ENCODE measurements at places on chromosomes 12 and 14. TPM values are rescaled to one million over a fixed set of nuclear protein-coding genes. Genes with fewer than 3 reads are reported as not detected.
A peak's percentile ranks its signal among the peaks of the same experiment; 100 is the strongest.

DNA sequence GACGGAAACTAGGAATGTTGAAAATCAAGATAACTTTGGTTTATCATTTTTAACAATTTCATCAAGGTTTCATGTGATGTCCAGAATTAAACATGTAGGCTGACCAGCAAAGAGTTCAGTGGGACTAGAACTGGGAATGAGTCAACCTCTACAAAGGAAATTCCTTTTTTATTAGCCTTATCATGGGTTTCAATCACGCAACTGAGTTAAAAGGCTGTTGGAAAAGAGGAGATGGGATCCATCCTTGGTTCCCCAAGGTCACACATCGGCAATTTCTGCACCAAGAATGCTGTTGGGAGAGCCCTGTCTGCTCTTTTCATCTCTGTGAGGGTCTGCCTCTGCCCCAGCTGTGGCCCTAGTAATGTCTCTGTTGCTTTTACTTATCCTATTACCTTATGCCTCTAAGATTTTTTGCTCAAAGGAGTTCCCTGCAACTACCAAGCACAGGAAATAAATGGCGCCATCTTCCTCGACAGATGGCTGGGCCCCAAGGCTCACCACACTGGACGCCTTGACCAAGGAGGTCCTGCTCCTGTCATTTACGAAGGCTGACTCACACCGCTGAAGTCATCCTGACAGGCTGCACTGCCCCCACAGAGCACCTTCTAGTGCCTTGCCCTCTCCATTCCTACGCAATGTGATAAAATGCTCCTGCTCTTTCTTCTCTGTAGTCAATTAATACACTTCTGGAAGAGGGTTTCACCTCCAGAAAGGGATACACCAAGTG, 367.4 kb downstream of the GXYLT1 start:
- no peaks in the 10 kb centered on the region for H3K4me1 ChIP-seq
- H3K27me3 ChIP-seq: no peaks in the 10 kb centered on the region
- H3K27ac ChIP-seq: no peak overlapping the region
- H3K36me3 ChIP-seq: no peaks in the 10 kb centered on the region
- no peak for DNase-seq

- no peak for DNase-seq
- no peaks in the 10 kb centered on the region for H3K27me3 ChIP-seq
- no peak overlapping the region for H3K4me3 ChIP-seq
- no peaks in the 10 kb centered on the region for H3K4me1 ChIP-seq
- no peak overlapping the region for H3K27ac ChIP-seq
- H3K36me3 ChIP-seq: no peaks in the 10 kb centered on the region
Observed at GRCh38 chr14:79836577-79836976, 374.7 kb downstream of the DIO2 start.

Gene SART3
- total RNA-seq: 20.7 TPM

Gene KRT80
- total RNA-seq: 0.48 TPM

- peak overlapping the region; percentile 96 for H3K27ac ChIP-seq
- no peaks in the 10 kb centered on the region for H3K36me3 ChIP-seq
- peaks cover 24% of the 10 kb centered on the region for H3K4me1 ChIP-seq
- DNase-seq: no peak
- no peaks in the 10 kb centered on the region for H3K27me3 ChIP-seq
Observed at GRCh38 chr12:20366776-20367409, 1.4 kb upstream of the PDE3A start.

- H3K4me1 ChIP-seq: no peaks in the 10 kb centered on the region
- DNase-seq: no peak
- no peak overlapping the region for H3K4me3 ChIP-seq
Observed at GRCh38 chr14:36215217-36215598, 38.7 kb upstream of the PTCSC3 start.

DNA sequence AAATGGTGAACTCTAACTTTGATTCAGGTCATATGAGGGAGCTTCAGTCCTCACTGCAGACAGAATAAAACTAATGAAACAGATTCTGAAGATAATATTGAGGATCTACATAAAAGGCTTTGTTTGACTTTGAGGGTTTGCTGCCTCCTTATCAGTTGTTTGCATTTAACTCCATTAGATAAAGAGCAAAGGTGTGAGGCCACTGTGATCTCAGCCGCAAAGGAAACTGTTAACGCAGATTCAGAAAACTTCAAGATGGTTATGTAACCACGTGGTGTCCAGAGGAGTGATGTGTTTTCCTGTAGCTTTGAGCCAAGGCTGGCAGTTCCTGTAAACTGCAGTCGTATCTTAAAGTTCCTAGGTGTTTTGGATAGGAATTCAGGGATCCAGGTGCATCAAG, 67.8 kb downstream of the METTL25 start:
- no peaks in the 10 kb centered on the region for H3K4me1 ChIP-seq
- H3K27me3 ChIP-seq: no peaks in the 10 kb centered on the region
- H3K36me3 ChIP-seq: no peaks in the 10 kb centered on the region
- H3K27ac ChIP-seq: no peak overlapping the region
- no peak overlapping the region for H3K4me3 ChIP-seq

Gene LRTM2
- total RNA-seq: not detected

DNA sequence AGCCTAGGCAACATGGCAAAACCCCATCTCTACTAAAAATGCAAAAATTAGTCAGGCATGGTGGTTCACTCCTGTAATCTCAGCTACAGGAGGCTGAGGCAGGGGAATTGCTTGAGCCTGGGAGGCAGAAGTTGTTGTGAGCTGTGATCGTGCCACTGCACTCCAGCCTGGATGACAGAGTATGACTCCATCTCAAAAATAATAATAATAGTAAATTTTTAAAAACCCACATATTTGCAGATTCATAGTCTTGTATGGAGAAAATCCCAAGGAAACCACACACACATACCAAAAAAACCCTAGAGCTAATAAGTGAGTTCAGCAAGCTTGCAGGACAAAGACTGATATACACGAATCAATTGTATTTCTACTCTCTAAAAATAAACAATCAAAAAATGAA, 19.0 kb upstream of the MTHFD1 start:
- no peaks in the 10 kb centered on the region for H3K36me3 ChIP-seq
- H3K4me1 ChIP-seq: no peaks in the 10 kb centered on the region
- H3K27ac ChIP-seq: no peak overlapping the region
- no peaks in the 10 kb centered on the region for H3K27me3 ChIP-seq

DNA sequence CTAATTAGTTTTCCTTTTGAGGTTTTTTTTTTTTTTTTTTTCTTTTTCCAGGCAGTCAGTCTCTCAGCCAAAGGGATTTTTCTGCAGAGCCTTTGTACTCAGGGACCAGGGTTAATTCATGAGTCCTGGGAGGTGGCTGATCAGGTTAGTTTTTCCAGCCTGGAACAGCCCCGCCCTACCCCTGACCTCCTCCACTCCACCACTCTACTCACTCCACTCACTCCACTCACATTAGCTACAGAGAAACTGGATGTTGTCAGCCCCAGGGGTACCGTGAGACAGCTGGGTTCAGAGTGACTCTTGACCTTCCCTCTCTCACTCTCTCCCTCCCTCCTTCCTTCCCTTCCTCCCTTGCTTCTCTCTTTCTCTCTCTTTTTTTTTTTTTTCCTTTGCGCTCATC, 161.0 kb downstream of the CRADD start:
- peaks cover 10% of the 10 kb centered on the region for H3K4me1 ChIP-seq
- H3K27me3 ChIP-seq: no peaks in the 10 kb centered on the region
- no peaks in the 10 kb centered on the region for H3K36me3 ChIP-seq
- no peak overlapping the region for H3K4me3 ChIP-seq

GRCh38 chr12:10075451-10075850, 23.3 kb downstream of the CLEC1A start:
- DNase-seq: no peak
- H3K27ac ChIP-seq: no peak overlapping the region
- no peak overlapping the region for H3K4me3 ChIP-seq
- H3K27me3 ChIP-seq: no peaks in the 10 kb centered on the region
- H3K36me3 ChIP-seq: peaks cover 48% of the 10 kb centered on the region

Gene POTEM
- total RNA-seq: not detected

Gene CCDC175
- not detected for total RNA-seq

DNA sequence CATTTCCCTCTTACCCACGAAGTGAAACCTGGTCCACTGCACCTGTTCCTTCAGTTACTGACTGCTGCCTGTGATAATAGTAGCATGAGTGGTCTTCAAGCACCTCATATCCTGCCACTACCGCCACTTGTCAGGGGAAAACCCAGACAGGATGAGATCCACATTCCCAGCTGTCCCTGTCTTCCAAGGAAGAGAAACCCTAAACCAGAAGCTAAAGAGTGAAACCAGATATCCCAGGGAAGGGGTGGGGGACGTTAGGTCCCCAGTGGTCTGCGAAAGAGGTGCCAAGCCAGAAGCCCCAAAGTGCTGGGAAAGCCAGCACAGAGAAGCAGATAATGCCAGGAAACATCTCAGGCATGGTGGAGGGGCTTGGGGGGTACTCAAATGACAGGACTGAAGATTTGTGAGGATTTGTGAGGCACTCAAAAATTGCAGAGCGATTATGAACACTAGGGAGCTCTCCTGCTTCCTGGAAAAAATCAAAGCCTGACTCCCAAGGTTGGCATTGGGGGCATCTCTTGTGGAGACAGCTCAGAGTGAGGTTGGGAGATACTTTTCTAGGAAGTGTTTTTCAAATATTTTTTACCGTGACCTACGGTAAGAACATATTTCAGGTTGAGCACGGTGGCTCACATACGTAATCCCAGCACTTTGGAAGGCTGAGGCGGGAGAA, 77.9 kb downstream of the TMEM30B start:
- H3K27ac ChIP-seq: no peak overlapping the region
- peaks cover 7% of the 10 kb centered on the region for H3K27me3 ChIP-seq
- no peak overlapping the region for H3K4me3 ChIP-seq
- H3K4me1 ChIP-seq: no peaks in the 10 kb centered on the region
- DNase-seq: no peak

Gene KCNC2
- total RNA-seq: not detected

- no peaks in the 10 kb centered on the region for H3K4me1 ChIP-seq
- H3K4me3 ChIP-seq: no peak overlapping the region
- H3K27ac ChIP-seq: no peak overlapping the region
- no peaks in the 10 kb centered on the region for H3K27me3 ChIP-seq
- peaks cover 35% of the 10 kb centered on the region for H3K36me3 ChIP-seq
- no peak for DNase-seq
Observed at GRCh38 chr12:112297188-112297587, 85.0 kb downstream of the HECTD4 start.

DNA sequence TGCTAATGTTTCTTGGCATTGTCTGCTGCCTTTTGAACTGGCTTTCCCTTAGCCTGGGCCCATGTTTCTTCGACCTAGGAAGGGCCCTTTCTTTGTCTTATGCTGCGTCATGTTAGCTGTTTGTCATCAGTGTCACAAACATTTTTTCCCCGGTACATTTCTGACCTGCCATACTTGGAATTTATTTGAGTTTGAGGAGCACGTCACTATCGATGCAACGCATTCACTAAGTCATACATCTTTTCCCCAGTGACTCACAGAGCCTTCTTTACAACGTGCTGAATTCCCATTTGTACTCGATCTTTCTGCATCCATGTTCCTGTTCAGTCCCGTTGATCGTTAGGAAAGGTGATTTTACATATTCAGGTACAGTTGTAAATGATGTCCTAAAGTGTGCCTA, 56.2 kb upstream of the MMP17 start:
- DNase-seq: no peak
- no peak overlapping the region for H3K4me3 ChIP-seq
- H3K27me3 ChIP-seq: no peaks in the 10 kb centered on the region
- H3K36me3 ChIP-seq: peaks cover 18% of the 10 kb centered on the region
- no peak overlapping the region for H3K27ac ChIP-seq

DNA sequence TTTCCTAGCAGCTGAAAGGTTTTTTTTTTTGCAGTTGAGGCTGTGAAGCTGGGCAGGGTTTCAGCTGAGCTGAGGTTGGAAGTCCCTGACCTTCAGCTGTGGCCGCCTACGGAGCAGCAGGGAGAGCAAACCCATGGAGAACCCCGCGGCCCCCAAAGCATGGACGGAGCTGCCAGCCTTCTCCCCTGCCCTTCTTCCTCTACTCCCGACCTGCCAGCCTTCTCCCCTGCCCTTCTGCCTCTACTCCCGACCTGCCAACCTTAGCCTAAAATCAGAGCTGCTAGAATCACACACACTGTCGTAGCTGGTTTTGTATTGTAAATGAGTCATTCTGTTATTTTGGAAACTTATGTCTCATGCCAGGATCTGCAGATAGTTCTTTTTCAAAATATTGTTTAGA, 74.6 kb downstream of the PPP2R5C start:
- H3K36me3 ChIP-seq: no peaks in the 10 kb centered on the region
- peak overlapping the region; percentile 75 for H3K27ac ChIP-seq
- no peaks in the 10 kb centered on the region for H3K27me3 ChIP-seq
- DNase-seq: no peak

GRCh38 chr14:23550812-23551265, 726 bp downstream of the ZFHX2 start:
- H3K36me3 ChIP-seq: no peaks in the 10 kb centered on the region
- H3K27ac ChIP-seq: peak overlapping the region; percentile 60
- H3K4me3 ChIP-seq: peak overlapping the region; percentile 45
- no peaks in the 10 kb centered on the region for H3K27me3 ChIP-seq

DNA sequence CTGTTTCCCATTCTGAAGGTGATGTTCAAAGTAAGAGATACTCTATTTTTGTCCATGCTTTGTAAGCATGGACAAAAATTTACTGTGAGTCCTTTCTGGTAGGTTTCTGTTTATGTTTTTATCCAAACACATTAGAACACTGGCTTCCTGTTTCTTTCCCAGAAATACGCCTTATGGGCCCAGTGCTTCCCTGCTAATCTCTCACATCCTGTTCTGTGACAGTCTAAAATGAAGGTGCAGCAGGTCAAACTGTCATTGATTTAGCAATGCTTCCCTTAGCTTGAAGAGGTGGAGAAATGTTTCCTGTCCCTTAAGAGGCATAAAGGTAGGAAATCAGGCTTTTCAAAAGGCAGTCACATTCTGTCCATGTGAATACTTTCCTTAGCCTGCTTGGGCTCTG, 305.6 kb downstream of the RPS29 start:
- H3K4me3 ChIP-seq: no peak overlapping the region
- no peak for DNase-seq
- H3K27me3 ChIP-seq: no peaks in the 10 kb centered on the region
- no peaks in the 10 kb centered on the region for H3K4me1 ChIP-seq
- H3K36me3 ChIP-seq: no peaks in the 10 kb centered on the region
- H3K27ac ChIP-seq: no peak overlapping the region

Gene BCL2L2
- total RNA-seq: 36.0 TPM

DNA sequence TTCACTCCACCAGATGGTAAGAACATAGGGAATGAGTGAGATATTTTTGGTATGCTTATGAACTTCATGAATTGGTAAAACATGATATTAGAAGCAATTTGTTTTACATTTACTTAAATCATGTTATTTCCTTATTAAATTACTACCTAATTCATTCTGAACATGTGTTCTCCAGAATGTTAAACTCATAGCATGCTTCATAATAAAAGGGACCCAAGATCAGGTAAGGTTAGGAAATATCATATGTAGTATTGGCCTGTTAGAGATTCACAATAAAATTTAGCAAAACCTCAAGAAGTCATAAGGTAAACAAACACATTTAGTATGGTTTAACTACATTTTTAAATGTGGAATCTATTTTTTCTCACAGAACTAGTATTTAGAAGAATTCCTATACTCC, 28.2 kb downstream of the PTPRQ start:
- no peak overlapping the region for H3K27ac ChIP-seq
- no peak for DNase-seq
- H3K4me3 ChIP-seq: no peak overlapping the region
- H3K27me3 ChIP-seq: no peaks in the 10 kb centered on the region

GRCh38 chr12:125187148-125187745, 122.0 kb downstream of the AACS start:
- H3K4me3 ChIP-seq: peak overlapping the region; percentile 40
- peaks cover 9% of the 10 kb centered on the region for H3K4me1 ChIP-seq
- H3K27me3 ChIP-seq: peaks cover 51% of the 10 kb centered on the region

All from heart right ventricle (tissue), 16 donors.